Pancreas (tissue), 10 donors: ENCODE measurements at places on chromosomes 7 and 10. TPM values are rescaled to one million over a fixed set of nuclear protein-coding genes. Genes with fewer than 3 reads are reported as not detected.

DNA sequence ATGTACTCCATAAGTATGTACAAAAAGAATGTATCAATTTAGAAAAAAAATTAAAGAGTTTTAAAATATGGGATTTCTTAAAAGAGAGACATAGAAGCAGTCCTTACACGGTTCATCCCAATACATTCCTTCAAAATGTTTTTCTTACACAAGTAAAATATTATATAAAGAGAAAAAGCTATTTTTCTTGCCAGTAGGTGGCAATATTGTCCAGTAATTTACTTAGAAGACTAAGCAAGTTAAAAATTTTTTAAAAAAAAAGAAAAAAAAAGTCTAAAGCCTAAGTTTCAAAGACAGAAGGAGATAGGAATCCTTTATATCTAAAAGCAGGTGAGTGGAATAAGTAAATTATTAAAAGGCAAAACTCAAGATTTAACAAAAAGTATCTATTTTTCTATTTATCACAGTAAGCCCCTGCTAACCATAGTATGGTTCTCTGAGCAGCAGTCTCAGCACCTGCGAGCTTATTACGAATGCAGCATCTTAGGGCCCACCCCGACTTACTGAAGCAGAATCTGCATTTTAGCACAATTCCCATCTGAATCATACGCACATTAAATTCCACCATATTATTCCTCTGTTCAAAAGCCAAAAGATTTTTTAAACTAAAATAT lies 240.6 kb downstream of the DGKI start:
- no peak for DNase-seq
- no peak overlapping the region for H3K4me3 ChIP-seq
- no peak overlapping the region for H3K27ac ChIP-seq

- H3K36me3 ChIP-seq, result no peaks in the 10 kb centered on the region
- no peak overlapping the region for H3K27ac ChIP-seq
- no peaks in the 10 kb centered on the region for H3K4me1 ChIP-seq
- H3K4me3 ChIP-seq, result no peak overlapping the region
Measured at GRCh38 chr10:132107949-132108877, 42.5 kb downstream of the JAKMIP3 start.

DNA sequence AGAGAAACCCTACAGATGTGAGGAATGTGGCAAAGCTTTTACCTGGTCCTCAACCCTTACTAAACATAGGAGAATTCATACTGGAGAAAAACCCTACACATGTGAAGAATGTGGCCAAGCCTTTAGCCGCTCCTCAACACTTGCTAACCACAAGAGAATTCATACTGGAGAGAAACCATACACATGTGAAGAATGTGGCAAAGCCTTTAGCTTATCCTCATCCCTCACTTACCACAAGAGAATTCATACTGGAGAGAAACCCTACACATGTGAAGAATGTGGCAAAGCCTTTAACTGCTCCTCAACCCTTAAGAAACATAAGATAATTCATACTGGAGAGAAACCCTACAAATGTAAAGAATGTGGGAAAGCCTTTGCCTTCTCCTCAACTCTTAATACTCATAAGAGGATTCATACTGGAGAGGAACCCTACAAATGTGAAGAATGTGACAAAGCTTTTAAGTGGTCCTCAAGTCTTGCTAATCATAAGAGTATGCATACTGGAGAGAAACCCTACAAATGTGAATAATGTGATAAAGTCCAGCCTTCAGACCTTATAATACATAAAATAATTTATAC lies 38.2 kb downstream of the ZNF679 start:
- no peak overlapping the region for H3K27ac ChIP-seq
- H3K36me3 ChIP-seq, result no peaks in the 10 kb centered on the region
- no peak for DNase-seq
- no peak overlapping the region for H3K4me3 ChIP-seq
- H3K4me1 ChIP-seq, result no peaks in the 10 kb centered on the region

DNA sequence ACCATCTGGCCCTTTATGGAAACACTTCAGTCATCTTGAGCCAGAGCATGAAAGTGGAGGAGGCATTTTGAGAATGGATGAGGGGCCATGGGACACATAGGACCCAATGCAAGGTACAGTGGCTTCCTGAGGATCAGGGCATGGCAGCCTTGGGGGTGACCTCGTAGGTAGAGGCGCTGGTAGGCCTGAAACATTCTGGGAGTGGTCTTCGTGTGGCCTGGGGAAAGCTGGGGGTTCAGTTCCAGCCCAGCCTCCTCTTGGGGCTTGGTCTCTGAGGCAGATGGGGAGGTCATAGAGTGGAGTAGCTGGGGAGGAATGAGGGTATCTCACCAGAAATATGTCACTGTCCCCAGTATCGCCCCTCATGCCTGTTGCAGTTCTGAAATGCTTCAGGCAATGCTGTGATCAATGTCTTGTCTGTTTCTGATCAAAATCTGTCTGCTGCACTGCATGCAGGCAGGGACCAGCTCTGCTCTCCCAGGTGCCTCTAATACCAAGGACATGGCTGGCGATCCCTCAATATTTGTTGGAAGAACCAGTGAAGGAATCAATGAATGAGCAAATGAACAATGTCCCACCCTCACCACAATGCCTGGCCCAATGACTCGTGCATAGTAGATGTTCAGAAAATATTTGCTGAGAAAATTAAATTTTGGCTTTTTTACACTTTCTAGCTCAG lies 90.9 kb downstream of the CHST15 start:
- no peaks in the 10 kb centered on the region for H3K27me3 ChIP-seq
- no peaks in the 10 kb centered on the region for H3K36me3 ChIP-seq
- no peak overlapping the region for H3K27ac ChIP-seq

GRCh38 chr7:48109848-48110663 lies 21.0 kb downstream of the UPP1 start:
- H3K27me3 ChIP-seq, result no peaks in the 10 kb centered on the region
- no peak overlapping the region for H3K27ac ChIP-seq
- no peak overlapping the region for H3K4me3 ChIP-seq
- peaks cover 4% of the 10 kb centered on the region for H3K4me1 ChIP-seq
- H3K36me3 ChIP-seq, result no peaks in the 10 kb centered on the region
- DNase-seq, result peak; percentile 96

GRCh38 chr7:142739923-142740492 lies 9.3 kb upstream of the PRSS1 start:
- H3K27ac ChIP-seq, result no peak overlapping the region
- DNase-seq, result no peak
- no peaks in the 10 kb centered on the region for H3K36me3 ChIP-seq
- no peaks in the 10 kb centered on the region for H3K27me3 ChIP-seq
- no peak overlapping the region for H3K4me3 ChIP-seq

DNA sequence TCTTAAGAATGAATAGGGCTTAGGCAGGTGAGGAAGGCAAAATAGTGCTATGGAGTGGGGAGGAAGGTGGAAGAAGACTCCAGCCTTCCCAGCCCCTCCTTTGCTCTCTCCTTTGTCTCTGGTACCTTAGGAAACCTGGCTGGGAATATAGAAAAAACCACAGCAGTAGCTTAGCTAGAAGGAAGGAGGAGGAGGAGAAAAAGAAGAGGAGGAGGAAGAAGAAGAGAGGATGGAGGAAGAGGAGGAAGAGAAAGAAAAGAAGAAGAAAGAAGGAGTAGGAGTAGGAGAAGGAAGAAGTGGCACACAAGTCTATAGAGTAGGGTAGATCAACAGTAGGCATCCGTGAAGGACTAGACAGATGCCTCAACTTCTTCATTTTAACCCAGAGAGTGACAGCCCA lies 36.5 kb upstream of the FAM180A start:
- H3K36me3 ChIP-seq, result no peaks in the 10 kb centered on the region
- no peak for DNase-seq
- H3K27ac ChIP-seq, result no peak overlapping the region
- H3K4me1 ChIP-seq, result no peaks in the 10 kb centered on the region
- no peaks in the 10 kb centered on the region for H3K27me3 ChIP-seq

GRCh38 chr7:105682341-105683060 lies 101.2 kb upstream of the EFCAB10 start:
- DNase-seq, result no peak
- no peaks in the 10 kb centered on the region for H3K27me3 ChIP-seq
- H3K4me3 ChIP-seq, result no peak overlapping the region
- H3K27ac ChIP-seq, result no peak overlapping the region
- peaks cover 18% of the 10 kb centered on the region for H3K4me1 ChIP-seq

- H3K27me3 ChIP-seq, result no peaks in the 10 kb centered on the region
- H3K4me3 ChIP-seq, result peak within 1 kb of the TSS; percentile 48
- H3K27ac ChIP-seq, result peak within 1 kb of the TSS; percentile 74
- H3K4me1 ChIP-seq, result peaks cover 15% of the 10 kb centered on the region
- H3K36me3 ChIP-seq, result peaks cover 14% of the 10 kb centered on the region
Measured at GRCh38 chr7:149497467-149498261, at the start of gene ZNF746. Gene ZNF746 (minus strand): TSS chr7:149497809. CDS start chr7:149497536, 273 bp downstream.

- no peak overlapping the region for H3K27ac ChIP-seq
- no peaks in the 10 kb centered on the region for H3K27me3 ChIP-seq
- no peaks in the 10 kb centered on the region for H3K36me3 ChIP-seq
- DNase-seq, result no peak
- no peak overlapping the region for H3K4me3 ChIP-seq
Measured at GRCh38 chr10:101080933-101081931, 19.4 kb downstream of the KAZALD1 start.

DNA sequence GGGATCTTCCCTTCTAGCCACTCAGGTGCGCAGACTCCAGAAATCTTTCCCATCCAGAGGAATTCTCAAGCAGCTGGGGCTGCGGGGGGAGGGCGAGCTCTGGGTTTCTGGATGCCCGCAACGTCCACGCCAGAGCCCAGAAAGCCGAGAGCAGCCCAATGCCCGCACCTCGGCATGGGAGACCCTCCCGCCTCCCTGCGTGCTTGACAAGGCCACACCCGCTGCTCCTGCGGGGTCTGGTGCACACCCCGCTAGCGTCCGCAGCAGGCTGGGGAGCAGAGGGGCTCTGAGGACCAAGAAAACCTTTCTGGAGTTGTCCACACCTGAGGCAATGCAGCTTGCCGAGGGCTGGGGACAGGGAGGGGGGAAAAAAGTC lies 66.2 kb downstream of the SLC29A4 start:
- no peak for DNase-seq
- H3K4me1 ChIP-seq, result no peaks in the 10 kb centered on the region
- no peaks in the 10 kb centered on the region for H3K27me3 ChIP-seq
- H3K4me3 ChIP-seq, result no peak overlapping the region
- H3K36me3 ChIP-seq, result peaks cover 5% of the 10 kb centered on the region

- H3K36me3 ChIP-seq, result peaks cover 14% of the 10 kb centered on the region
- no peaks in the 10 kb centered on the region for H3K27me3 ChIP-seq
- peaks cover 15% of the 10 kb centered on the region for H3K4me1 ChIP-seq
- peak overlapping the region; percentile 64 for H3K27ac ChIP-seq
- H3K4me3 ChIP-seq, result no peak overlapping the region
- peak; percentile 53 for DNase-seq
Measured at GRCh38 chr7:143391462-143392404, 10.6 kb downstream of the ZYX start.

DNA sequence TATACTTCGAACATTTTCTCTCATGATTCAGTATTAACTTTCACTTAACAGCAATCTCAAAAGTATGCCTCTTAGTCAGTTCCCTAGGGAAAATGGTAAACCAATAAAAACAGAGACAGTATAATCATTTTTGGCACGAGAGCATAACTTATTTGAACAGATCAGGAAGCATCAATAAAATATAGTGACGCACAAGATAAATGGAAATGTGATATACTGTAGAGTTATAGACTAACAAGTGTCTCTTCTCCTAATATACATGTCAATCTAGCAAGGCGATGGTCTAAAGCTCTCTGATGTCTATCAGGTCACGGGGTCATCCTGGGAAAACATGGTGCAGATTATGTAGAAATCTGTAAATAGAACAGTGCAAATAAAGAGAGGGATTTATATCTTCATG lies 131.6 kb downstream of the HGF start:
- no peaks in the 10 kb centered on the region for H3K4me1 ChIP-seq
- no peaks in the 10 kb centered on the region for H3K27me3 ChIP-seq
- no peak for DNase-seq
- H3K36me3 ChIP-seq, result no peaks in the 10 kb centered on the region
- no peak overlapping the region for H3K4me3 ChIP-seq

- no peak overlapping the region for H3K27ac ChIP-seq
- H3K4me1 ChIP-seq, result no peaks in the 10 kb centered on the region
- no peak overlapping the region for H3K4me3 ChIP-seq
- no peaks in the 10 kb centered on the region for H3K36me3 ChIP-seq
- DNase-seq, result no peak
Measured at GRCh38 chr7:41915871-41916270, 213.0 kb upstream of the INHBA start.

- H3K4me1 ChIP-seq, result no peaks in the 10 kb centered on the region
- no peak overlapping the region for H3K4me3 ChIP-seq
- H3K27ac ChIP-seq, result no peak overlapping the region
Measured at GRCh38 chr7:128357217-128357613, 4.3 kb downstream of the PRRT4 start.

GRCh38 chr10:15478429-15478828 lies 107.3 kb upstream of the FAM171A1 start:
- H3K4me3 ChIP-seq, result no peak overlapping the region
- no peaks in the 10 kb centered on the region for H3K36me3 ChIP-seq
- H3K27me3 ChIP-seq, result no peaks in the 10 kb centered on the region
- DNase-seq, result no peak

- H3K4me1 ChIP-seq, result peaks cover 35% of the 10 kb centered on the region
- peak; percentile 20 for DNase-seq
- peaks cover 5% of the 10 kb centered on the region for H3K36me3 ChIP-seq
- no peaks in the 10 kb centered on the region for H3K27me3 ChIP-seq
- H3K27ac ChIP-seq, result peak overlapping the region; percentile 48
Measured at GRCh38 chr7:20408467-20408826, 77.7 kb downstream of the ITGB8 start.

- H3K4me1 ChIP-seq, result peaks cover 13% of the 10 kb centered on the region
- no peak for DNase-seq
- H3K4me3 ChIP-seq, result no peak overlapping the region
- H3K36me3 ChIP-seq, result peaks cover 4% of the 10 kb centered on the region
Measured at GRCh38 chr7:103127006-103127405, 21.9 kb downstream of the NAPEPLD start.

GRCh38 chr7:46452561-46453135 lies 531.6 kb upstream of the IGFBP3 start:
- no peaks in the 10 kb centered on the region for H3K4me1 ChIP-seq
- no peaks in the 10 kb centered on the region for H3K36me3 ChIP-seq
- DNase-seq, result no peak
- H3K4me3 ChIP-seq, result no peak overlapping the region
- no peaks in the 10 kb centered on the region for H3K27me3 ChIP-seq

DNA sequence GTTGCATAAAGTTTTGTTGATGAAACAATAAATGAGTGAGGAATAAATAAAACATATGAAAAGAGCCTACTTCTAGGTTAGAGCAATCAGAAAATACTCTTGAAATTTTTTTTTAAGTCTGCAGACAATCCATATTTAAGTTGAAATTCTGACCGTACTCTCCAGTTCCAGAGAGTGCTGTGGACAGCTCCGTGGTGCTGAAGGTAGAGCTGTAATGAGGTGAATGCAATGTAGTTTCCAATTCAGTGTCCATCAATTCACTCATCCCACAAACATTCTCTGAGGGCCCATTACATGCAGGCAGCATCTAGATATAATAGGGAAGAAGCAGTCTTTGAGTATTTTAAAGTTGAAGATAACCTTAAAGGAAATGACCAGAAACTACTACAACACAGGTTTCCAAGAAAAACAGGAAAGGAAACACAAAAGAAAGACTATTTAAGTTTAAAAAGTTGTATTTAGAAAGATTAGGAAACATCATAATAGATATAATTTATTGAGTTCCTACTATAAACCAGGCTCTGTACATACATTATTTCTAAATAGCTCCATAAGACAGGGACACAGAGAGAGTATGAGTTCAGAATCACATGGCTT lies 44.0 kb upstream of the CRTAC1 start:
- no peaks in the 10 kb centered on the region for H3K27me3 ChIP-seq
- no peak for DNase-seq
- no peaks in the 10 kb centered on the region for H3K4me1 ChIP-seq
- no peaks in the 10 kb centered on the region for H3K36me3 ChIP-seq

- H3K4me1 ChIP-seq, result no peaks in the 10 kb centered on the region
- H3K4me3 ChIP-seq, result no peak overlapping the region
Measured at GRCh38 chr7:19410106-19410505, 264.9 kb upstream of the FERD3L start.

The SOSTDC1 gene
- not detected for total RNA-seq

The ZNF365 gene
- 0.19 TPM for total RNA-seq

The SPDYE18 gene
- 0.87 TPM for total RNA-seq

The PNLIPRP2 gene
- total RNA-seq, result 455 TPM
